AG10803 (cell line): ENCODE measurements at places on chromosomes 13 and 19.

DNA sequence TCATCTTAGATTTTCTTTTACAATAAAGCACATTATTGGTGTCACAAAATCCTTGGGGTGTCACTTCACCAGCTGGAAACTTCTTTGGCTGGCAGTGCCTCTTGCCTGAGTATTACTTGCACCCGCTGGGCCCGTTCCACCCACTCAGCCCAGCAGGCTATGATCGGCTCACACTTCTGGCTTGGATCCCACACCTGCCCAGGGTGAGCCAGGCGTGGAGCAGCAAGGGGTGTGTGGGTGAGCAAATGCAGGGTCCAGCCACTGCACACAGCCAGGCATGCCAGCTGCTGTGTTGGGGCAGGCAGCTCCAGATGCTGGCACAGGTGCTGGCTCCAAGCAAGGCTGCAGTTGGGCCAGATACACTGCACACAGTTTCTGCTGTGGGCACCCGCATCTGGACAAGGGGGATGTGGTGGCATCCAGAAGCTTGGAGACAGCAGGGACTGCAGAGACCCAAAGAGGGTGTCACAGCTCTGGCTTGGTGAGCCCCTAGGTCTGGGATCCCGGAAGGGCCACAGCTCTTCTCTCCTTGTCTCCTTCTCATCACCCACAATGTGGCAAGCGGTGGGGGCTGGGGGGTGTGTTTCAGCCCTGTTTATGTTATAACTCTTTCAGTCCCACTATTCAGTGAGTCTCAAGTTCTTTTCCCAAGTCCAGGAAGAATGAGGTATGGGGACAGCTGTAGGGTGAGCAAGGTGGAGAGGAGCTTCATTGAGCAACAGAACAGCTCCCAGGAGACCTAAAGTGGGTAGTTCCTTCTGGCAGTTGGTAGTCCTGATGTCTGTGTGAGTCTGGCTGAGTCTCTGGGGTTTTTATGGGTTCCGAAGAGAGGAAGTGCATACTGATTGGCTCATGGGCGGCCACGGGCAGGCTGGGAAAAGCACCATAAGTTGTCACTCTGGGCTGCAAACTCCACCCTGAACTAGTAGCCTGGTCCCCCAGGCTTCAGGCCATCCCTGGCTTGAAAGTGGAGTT lies 25.3 kb upstream of the TBC1D4 start:
- no peak for DNase-seq

DNA sequence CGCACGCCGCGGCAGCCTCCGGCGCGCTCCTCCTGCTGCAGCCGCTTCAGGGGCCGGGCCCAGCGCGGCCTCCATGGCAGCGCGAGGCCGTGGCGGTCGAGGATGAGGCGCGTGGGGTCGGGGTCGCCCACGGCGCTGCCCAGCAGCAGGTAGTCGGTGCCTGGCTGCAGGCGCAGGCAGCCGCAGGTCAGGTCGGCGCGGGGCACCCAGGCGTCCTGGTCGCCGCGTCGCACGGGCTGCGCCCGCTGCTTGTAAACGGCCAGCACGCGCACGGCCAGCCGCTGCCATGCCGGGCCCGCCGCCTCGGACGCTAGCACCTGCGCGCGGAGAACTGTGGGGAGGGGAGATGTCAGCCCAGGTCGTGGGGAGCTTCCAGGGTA lies 11.1 kb downstream of the NTN5 start:
- DNase-seq = no peak

DNA sequence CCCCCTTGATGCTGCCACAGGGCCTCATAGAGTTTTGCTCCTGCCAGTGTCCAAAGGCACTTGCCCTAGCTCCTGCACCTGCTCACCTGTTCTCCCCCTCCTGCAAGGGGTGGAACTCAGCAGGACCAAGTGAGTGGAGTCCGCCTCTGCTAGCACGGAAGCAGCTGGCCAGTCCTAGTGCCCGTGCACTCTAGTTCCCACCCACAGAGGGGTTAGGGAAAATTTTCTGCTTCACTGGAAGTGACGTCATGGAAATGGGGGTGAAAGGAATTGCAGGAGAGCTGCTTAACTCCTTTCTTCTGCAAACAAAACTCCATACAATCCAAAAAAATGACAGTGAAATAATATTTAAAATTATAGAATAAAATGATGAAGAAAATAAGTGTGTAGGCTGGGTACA lies 609.7 kb upstream of the SLITRK1 start:
- no peak for DNase-seq

DNA sequence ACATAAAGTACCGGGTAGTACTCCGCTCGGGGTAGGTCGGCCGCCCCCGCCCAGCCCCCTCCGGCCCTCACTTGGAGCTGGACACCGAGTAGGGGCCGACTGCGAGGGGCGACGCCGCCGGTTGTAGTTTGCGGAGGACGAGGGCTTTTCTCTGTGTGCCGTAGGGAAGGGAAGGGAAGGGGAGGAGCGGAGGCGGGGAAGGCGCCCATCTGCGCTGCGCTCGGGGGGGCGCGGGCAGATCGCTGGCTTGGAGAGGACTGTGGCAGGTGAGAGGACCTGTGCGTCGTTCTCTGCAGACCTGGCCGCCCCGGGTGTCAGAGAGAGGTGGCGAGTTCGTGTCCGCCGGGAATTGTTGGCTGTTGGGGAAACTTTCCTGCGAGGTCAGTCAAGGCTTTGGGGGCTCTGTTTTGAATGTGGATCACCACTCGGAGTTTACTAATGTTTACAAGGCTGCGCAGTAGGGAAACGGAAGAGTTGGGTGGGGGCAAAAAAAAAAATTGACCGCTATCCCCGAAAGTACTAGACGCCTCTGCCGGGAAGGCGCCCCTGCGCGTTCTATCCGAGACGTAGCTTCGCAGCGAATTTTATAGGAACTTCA lies 1.4 kb downstream of the ING1 start:
- no peak for DNase-seq

DNA sequence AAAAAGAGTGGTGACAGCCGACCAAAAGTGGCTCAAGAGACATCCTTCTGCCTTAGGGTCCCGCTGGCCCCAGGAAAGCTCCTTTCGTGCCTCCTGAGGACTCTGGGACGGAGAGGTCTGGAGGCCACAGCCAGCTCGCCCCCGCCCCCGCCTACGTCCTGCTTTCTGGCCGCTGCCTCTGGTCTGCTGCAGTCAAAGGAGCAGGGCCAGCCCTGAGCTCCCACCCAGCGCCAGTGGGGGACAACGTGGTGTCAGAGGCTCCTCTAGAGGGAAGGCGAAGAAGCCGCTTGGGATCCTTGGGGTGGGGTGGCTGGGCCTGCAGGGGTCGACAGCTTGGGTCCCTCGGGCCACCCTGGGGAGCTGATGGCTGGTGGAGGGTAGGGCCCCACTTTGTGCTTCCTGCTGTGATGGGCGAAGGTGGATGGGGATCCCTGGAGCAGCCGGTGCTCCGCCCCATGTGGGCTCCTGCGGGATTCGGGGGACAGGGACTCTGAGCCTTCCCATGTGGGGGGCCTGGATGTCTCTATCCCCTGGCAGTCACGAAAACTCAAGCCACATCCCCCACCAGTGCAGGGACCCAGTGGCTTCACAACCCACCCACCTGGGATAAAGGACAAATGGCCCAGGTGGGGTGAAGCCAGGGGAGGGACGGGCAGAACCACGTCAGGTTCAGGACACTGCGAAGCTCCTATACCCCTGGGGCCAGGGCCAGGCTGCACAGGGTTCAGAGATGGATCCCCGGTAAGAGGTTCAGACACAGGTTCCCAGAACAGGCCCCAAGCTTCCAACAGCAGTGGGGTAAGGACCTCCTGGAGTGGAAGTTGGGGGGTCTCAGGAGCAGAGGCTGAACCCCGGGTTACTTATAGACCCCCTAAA lies 9.0 kb upstream of the DIRAS1 start:
- no peak for DNase-seq

DNA sequence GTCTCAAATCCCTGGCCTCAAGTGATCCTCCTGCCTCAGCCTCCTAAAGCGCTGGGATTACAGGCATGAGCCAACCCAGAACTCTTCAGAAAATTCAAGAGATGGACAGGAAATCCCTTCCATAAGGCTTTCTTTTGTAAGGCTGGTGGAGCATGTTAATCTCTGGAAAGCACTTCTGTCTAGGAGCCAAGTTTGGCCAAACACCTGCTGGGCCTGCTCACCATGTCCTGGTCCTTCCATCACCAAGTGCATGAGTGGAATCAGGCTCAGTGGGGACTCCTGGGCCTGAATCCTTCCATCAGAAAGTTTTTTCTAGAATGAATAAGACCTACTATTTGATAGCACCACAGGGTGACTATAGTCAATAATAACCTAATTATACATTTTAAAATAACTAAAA lies 148.0 kb downstream of the DCLK1 start:
- DNase-seq = no peak

DNA sequence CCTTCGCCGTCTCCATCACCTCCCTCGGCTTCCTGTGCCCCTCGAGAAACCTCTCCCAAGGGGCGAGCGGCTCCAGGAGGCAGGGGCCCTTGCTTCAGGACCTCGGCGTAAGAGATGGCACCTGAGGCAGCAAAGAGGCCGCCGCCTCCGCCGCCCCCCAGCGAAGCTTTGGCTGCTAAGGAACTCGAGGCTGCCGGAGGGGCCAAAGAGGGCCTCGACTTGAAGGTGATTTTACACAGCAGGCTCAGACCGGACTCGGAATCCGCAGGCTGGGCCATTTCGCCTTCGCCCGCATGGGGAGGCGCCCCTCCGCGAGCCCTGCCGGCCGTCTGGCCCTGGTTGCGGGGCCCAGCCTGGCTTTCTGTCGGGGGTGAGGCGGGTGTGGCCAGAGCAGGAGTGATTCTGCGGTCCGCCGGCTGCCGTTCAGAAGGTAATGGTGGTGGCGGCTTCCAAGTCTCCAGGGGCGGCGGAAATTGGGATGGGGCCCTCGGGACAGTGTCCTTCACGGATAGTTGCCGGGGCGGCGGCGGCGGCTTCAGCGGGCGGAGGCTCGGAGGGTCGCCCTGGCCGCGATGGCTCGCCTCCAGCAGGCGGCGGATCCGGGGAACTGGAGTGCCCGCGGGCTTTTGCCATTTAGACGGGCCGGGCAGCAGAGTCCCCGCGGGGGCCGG lies 1.4 kb downstream of the GGN start:
- DNase-seq = no peak

- DNase-seq = peak; percentile 33
These were observed 97.5 kb downstream of the RAB20 start for GRCh38 chr13:110463871-110464510.

- DNase-seq = peak; percentile 44
These were observed 10.1 kb downstream of the NLRP12 start for GRCh38 chr19:53813996-53814395.

DNA sequence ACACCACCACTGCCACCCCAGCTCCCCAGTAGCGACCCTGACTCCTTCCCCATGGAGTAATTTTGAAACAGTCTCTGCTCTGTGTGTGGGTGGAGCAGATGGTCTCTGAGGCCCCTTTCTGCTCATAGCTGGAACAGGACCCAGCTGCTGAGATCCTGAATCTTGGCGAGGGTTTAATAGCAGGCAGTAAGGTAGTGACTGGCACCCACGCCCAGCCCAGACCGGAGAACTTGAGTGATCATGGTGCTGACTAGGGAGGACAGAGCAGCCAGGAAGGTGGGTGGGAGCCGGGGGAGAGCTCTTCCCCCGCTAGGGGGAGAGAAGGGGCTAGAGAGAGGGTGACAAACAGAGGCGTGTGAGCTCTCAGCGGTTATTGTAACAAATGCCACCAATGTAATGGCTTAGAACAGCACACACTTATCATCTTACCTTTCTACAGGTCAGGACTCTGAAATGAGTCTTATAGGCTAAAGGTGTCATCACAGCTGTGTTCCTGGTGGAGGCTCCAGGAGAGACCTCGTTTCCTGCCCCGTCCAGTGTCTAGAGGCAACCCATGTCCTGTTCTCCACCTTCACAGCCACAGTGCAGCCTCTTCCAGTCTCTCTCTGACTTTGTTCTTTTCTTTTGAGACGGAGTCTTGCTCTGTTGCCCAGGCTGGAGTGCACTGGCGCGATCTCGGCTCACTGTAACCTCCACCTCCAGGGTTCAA lies 7.2 kb upstream of the ACER1 start:
- DNase-seq = no peak

GRCh38 chr13:102812611-102813287 lies 13.8 kb downstream of the BIVM start:
- DNase-seq = no peak

GRCh38 chr13:50909605-50910484 lies at the start of gene RNASEH2B:
Gene RNASEH2B (plus strand): TSS chr13:50909791. CDS start chr13:50910077, 286 bp downstream.
- peak; percentile 41 for DNase-seq

- peak; percentile 62 for DNase-seq
These were observed 379.4 kb downstream of the KLF12 start for GRCh38 chr13:73754727-73755292.

DNA sequence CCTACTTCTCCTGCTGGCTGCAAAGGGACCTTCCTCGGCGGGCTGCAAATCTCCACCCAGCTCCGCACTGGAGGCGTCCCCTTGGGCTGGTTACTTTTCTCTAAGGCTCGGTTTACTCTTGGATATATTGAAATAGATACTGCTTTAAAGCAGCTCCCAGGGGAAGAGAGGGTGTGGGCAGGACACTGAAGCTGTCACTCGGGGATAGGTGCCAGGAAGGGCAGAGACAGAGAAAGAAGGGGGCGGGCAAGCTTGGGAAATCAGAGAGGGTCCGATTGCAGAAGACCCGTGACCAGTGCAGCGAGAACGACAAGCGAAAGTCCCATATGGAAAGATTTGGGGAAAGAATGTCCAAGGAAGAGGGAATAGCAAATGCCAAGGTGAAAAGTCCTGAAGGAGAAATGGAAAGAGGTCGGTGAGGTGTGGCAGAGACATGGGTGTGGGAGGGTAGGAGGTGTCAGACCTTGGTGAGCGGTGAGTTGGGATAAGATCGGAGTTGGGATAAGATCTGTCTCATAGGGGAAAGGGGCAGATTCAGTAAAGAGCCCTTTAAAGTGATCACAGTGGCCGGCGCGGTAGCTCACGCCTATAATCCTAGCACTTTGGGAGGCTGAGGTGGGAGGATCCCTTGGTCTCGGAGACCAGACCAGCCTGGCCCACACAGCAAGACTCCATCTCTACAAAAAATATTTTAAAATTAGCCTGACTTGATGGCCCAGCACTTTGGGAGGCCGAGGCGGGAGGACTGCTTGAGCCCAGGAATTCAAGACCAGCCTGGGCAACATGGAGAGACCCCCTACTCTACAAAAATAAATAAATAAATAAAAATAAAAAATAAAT lies 618 bp downstream of the THSD8 start:
- DNase-seq = no peak
